ENCODE measurements at places on chromosomes 12 and 14.

GRCh38 chr12:132572106-132572505, 38.3 kb downstream of the LRCOL1 start:
- DNase-seq = no peak

DNA sequence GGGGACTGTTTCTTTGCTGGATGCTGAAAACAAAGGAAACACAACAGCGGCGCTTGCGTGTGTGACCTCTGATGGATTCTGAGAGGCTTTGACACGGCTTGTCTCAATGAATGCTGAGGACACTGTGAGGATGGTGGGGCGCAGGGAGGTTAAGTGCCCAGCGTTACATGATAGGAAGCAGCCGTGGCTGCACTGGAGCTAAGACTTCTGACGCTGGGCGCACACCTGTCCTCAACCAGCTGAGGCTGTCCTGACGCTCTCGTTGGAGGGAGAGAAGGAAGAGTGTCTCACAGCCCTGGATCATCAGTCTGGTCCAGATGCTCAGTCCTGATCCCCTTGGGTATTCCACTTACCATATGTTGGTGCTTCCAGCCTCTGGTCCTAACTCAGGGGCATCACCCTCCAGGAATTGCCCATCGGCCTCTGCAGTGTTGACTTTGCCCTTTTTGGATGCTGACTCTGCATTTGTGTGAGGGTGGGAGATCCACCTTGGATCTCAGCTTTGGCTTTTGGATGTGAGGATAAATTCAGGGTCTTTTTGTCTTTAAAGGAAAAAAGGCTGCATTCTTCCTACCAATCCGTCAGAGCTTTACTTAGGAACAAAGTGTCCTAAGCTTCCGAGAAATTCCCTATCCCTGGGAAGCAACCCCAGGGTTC, 125.2 kb downstream of the ZNF664 start:
- no peak for DNase-seq

DNA sequence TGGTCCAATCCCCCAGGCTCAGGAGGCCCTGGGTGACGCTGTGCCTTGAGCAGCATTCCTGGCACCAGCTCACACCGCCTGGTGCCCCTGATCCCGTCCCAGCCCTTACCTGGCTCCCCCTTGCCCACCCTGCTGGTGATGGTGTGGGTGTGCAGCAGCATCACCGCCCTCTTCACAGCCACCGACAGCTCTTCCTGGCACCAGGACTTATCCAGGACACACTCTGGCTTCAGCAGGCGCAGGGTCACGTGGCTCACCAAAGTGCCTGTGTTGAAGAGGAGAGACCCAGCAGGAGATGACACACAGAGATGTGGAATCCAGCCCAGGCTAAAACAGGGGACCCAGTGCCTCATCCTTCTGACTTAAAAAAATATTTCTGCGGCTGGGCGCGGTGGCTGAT, 36.2 kb downstream of the GCN1 start:
- no peak for DNase-seq

GRCh38 chr12:95303476-95303875, 85.9 kb downstream of the VEZT start:
- no peak for DNase-seq

DNA sequence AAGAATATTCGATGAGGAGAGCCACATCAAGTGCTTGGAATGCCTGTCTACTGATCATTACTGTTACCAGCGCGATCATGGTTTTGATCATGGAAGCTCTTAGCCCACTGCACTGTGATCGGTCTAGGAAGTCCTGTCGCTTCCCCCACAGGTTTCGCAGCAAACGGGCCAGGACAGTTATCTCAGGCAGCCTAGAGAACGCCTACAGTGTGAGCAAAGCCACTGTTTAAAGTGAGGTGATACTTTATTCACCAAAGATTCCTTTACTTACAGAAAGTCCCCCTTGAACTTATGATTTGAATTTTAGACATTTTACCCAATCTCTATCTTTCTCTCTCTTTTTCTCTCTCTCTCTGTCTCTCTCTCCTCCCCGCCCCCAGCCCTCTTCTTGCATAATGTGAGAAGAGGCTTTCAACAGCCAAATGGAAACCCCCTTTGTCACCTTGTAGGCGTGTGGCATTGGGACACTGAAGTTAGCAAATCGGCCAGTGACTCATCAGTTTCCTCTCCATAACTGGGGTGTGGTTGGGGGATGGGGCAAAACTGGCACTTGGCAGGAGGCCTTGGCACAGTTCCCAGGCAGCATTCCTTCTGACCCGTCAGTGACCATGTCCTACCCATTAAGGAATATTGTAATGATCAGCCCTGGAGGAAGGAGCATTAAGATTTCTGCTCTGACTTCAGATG, 214.8 kb downstream of the CHST11 start:
- DNase-seq = no peak

DNA sequence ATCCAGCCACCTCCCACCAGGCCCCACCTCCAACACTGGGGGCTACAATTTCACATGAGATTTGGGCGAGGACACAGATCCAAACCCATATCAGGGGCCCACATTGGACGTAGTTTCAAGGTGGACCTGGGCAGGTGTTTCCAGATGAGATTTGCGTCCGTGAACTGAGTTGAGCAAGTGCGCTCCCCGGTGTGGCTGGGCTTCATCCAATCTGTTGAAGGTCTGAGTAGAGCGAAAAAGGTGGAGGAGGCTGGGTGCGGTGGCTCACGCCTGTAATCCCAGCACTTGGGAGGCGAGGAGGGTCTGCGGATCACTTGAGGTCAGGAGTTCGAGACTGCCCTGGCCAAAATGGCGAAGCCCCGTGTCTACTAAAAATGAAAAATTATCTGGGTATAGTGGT, 4.9 kb upstream of the GLT1D1 start:
- DNase-seq = no peak

DNA sequence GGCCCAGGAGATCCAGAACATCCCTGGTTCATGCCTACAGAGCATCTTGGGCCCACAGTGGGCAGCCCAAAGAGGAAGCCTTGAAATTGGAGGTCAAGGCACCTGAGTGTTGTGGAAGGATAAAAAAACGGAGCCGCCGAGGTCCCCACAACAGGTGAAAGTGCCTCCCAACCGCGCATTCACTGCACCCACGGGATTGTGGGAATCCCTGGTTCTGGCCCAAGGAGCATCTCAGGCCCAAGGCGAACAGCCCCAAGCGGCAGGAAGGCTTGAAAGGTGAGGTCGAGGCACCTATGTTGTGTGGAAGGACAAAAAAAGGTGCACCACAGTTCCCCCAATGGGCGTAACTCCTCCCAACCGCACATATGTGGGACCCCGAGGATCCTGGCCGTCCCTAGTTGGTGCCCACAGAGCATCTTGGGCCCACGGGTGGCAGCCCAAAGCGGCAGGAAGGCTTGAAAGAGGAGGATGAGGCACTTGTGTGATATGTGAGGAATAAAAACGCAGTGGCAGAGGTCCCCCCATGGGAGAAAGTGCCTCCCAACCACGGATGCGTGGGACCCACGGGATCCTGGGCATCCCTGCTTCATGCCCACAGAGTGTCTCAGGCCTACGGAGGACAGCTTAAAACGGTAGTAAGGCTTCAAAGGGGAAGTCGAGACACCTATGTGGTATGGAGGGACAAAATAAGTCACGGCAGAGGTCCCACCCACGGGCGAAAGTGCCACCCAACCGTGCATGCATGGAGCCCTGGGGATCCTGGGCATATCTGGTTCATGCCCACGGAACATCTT, 583.9 kb downstream of the ALG10 start:
- DNase-seq = no peak

DNA sequence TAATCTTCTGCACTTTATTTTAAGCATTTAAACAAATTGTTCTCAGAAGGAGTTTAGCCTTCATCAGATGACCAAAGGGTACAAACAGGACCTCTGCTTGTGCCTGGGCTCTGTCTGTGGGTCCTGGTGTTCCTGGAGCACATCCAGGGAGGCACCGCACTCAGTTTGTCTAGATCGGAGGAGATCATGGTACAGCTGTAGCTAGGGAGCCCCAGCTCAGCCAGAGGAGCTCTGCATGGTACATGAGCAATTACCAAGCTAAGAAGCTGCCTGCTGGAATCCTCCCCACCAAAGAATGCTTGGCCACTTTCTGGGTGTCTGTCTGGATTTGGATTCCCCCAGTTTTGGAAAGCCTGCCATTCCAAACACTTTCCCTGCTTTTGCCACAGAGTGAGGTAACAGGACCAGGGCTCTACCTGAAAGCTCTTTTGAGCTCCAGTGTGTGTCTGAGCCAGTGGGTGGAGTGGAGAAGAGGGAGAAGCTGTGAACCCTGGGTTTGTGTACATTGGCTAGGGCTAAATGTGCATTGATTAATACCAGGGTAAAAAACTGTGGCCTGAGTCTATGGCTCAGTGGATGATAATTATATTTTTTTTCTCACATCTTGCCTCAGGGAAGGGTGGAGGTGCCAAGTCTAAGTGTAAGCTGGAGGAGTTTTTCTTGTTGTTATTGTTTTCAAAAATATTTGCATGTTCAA, 163.7 kb upstream of the IGF1 start:
- no peak for DNase-seq

DNA sequence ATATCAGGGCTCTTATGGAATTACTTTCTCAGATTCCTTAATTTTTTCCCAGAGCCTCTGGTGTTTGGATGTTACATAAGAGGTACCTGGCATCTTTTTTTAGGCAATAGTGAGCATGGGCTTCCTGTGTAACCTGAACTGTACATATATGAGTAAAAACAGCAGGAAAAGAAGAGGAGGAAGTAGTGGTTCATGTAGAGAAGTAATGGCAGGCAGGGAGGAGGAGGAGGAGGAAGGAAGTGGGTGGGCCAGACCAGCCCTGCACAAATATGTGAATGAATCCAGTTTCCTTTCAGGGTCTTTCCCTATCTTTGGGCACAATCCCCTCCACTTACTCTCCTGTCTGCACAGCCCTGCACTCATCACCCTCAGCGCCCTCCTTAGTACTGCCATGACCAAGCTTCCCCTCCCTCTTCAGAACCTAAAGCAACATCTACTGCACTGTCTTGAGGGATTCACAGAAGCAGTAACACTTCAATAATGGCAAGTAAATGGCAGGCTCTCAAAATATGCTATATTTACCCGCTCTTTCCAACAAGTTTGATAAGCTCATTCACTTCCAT, 40.9 kb upstream of the GSG1 start:
- no peak for DNase-seq
